ENCODE measurements at places on chromosomes 12 and 14.

GRCh38 chr12:31105668-31106067 is 32.0 kb downstream of the DDX11 start:
- H3K36me3 ChIP-seq: peaks cover 5% of the 10 kb centered on the region
- no peaks in the 10 kb centered on the region for H3K27me3 ChIP-seq
- H3K4me3 ChIP-seq: no peak overlapping the region
- H3K27ac ChIP-seq: no peak overlapping the region
- DNase-seq: no peak

- no peaks in the 10 kb centered on the region for H3K36me3 ChIP-seq
- DNase-seq: no peak
- no peak overlapping the region for H3K27ac ChIP-seq
- peaks cover 4% of the 10 kb centered on the region for H3K27me3 ChIP-seq
- H3K4me3 ChIP-seq: no peak overlapping the region
These were observed 4.8 kb downstream of the CD163 start for GRCh38 chr12:7498809-7499208.

DNA sequence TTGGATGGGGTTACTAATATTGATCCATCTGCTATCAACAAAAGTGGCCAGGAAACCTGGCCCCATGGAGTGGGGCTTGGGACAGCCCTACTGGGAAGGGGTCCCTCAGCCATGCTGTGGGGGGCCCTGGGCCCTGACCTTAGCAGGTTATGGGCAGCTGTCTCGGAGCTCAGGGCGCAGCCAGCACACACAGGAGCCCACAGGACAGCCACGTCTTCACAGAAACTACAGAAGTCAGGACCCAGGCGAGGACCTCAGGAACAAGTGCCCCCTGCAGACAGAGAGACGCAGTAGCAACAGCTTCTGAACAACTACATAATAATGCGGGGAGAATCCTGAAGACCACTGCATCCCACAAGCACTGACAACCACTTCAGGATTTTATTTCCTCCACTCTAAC is 11.9 kb upstream of the FKBP11 start:
- H3K4me3 ChIP-seq: no peak overlapping the region
- peaks cover 2% of the 10 kb centered on the region for H3K27me3 ChIP-seq
- peaks cover 68% of the 10 kb centered on the region for H3K36me3 ChIP-seq
- DNase-seq: no peak

DNA sequence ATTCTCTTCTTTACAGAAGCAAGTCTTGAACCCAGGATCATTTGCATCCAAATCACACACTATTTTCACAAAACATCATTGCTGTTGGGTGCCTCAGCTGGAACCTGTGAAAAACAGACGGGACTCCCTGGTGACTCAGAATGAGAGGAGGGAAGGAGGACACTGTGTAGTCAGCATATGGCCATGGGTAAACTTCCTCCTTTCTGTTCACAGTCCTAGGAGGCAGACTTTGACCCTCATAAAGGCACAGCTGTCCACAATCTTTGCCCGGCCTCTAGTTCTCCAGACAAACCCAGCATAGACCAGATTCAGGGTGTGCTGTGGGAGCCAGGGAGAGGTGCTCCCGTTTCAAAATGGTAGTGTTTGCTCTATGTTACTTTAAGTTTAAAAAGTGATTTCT is 62.0 kb downstream of the DYRK2 start:
- DNase-seq: no peak
- H3K4me1 ChIP-seq: peaks cover 63% of the 10 kb centered on the region
- H3K27ac ChIP-seq: no peak overlapping the region
- H3K36me3 ChIP-seq: peaks cover 9% of the 10 kb centered on the region

DNA sequence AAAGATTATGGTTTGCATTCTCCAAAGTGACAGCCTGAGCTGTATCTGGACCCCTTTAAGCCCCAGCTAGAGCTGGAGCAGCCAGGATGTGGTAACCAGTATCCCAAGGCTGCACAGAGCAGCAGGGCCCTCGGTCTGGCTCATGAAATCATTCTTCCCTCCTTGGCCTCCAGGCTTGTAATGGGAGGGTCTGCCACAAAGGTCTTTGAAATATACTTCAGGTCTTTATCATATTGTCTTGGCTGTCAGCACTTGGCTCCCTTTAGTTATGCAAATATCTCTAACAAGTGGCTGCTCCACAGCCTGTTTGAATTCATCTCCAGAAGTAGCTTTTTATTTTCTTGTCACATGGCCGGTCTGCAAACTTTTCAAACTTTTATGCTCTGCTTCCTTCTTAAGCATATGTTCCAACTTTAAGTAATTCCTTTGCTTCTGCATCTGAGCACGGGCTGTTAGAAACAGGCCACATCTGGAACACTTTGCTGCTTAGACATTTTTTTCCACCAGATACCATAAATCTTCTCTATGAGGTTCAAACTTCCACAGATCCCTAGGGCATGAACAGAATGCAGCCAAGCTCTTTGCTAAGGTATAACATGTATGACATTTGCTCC is 663.4 kb upstream of the MIS18BP1 start:
- no peaks in the 10 kb centered on the region for H3K4me1 ChIP-seq
- H3K4me3 ChIP-seq: no peak overlapping the region
- no peaks in the 10 kb centered on the region for H3K36me3 ChIP-seq
- no peak overlapping the region for H3K27ac ChIP-seq

GRCh38 chr12:6341417-6342139 is at the start of gene TNFRSF1A:
TSS of gene TNFRSF1A (minus strand) at chr12:6342076. CDS start at chr12:6341814, 262 bp downstream.
- H3K27ac ChIP-seq: peak within 1 kb of the TSS; percentile 95
- no peak within 1 kb of the TSS for H3K4me3 ChIP-seq
- no peak for DNase-seq
- H3K27me3 ChIP-seq: peaks cover under 1% of the 10 kb centered on the region
- no peaks in the 10 kb centered on the region for H3K36me3 ChIP-seq

GRCh38 chr14:51124029-51124428 is 29.1 kb upstream of the TRIM9 start:
- H3K4me3 ChIP-seq: no peak overlapping the region
- no peak for DNase-seq
- no peaks in the 10 kb centered on the region for H3K36me3 ChIP-seq

DNA sequence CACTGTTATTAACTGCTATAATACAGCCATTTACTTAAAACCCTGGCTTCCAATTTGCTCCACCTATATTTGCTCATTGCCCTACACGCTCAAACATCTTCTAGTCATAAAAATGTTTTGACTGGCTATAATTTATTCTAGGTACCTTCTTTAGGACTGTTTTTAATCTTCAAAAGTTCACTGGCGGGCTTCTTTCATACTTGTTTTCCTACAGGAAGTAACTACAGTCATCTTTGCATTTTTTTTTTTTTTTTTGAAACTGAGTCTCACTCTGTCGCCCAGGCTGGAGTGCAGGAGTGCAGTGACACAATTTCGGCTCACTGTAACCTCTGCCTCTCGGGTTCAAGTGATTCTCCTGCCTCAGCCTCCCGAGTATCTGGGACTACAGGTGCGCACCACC is 32.5 kb downstream of the MPHOSPH9 start:
- H3K4me3 ChIP-seq: no peak overlapping the region
- peaks cover 69% of the 10 kb centered on the region for H3K36me3 ChIP-seq
- no peak overlapping the region for H3K27ac ChIP-seq
- H3K27me3 ChIP-seq: no peaks in the 10 kb centered on the region

DNA sequence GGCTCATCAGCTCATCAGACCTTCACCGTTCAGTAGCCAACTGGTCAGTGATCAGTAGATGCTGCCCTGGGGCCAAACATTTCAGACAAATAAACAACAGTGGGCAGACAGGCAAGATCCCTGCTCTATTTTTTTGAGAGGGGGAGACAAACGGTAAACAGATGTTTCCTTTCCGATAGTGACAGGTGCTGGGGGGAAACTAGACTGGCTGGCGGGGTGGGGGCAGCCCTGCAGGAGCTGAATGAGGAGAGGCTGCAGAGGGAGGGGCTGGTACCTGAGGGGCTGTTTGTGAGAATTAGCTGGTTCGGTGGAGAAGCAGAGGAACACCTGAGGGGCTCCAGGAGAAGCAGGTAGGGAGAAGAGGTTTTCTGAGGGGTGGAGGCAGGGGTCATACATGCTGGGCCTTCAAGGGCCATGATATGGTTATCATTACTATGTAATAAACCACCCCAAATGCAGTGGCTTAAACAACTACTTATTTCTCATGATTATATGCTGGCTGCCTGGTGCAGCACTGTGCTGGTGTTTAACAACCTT is 8.2 kb upstream of the GOLGA3 start:
- H3K27me3 ChIP-seq: peaks cover 8% of the 10 kb centered on the region
- peaks cover 30% of the 10 kb centered on the region for H3K36me3 ChIP-seq
- no peak for DNase-seq
- H3K4me1 ChIP-seq: peaks cover 28% of the 10 kb centered on the region
- H3K27ac ChIP-seq: peak overlapping the region; percentile 73

DNA sequence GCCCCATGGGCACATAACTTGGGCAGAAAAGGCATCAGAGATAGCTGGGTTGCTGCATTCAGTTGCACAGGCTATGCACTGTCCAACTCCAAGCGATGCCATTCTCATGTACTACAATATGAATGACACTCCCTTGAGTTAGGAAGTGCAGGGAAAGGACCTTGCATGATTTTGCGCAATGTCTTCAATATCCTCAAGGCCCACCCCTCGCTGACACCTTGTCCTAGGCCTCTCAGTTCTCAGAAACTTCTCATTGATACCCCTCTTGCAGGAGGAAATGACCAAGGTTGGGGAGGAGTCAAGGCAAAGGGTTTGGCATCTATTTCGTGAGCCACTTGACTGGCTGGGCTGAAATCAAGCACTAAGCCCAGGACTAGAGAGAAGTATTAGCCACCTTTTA is 70.4 kb downstream of the ARL6IP4 start:
- H3K27me3 ChIP-seq: peaks cover 10% of the 10 kb centered on the region
- H3K4me1 ChIP-seq: peaks cover 24% of the 10 kb centered on the region
- no peak for DNase-seq

All from nephron progenitor cell (in vitro differentiated cells).